Muscle of leg (tissue), 16 donors: ENCODE measurements at places on chromosomes 7 and 10.

DNA sequence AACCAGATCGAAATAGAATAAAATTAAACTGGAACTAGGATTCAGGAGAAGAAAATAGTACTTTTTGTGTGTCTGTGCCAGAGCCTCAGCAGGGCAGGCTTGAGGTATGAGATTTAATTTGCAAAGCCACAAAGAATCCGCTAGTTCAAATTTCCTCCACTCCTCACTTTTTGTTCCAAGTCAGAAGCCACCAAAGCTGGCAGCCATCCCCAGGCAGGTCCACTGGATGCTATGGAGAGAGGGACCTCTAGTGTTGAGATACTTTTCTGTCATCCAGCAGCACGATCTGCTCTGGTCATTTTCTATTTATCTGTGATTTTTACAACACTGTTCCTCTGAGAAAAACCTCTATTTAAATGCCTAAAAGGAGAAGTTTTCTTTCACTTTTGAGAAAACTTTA, 147.9 kb upstream of the FRMD4A start:
- DNase-seq, result peak; percentile 94

DNA sequence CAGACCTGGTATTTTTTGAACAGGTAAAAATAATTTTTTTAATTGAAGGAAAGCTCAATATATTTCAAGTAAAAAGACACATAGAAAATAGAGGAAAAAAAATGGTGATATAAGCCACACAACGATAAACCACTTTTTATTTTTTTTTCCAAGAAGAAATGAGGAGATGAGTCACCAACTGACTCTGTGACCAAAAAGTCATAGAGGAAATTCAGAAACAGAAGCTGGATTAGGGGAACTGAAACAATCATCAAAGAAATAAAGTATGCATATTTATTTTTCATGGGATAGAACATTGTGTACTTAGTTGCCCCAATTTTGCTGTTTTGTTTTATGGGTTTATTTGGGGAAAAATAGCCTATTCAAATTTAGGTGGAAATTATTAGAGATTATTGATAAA, 176.8 kb upstream of the AGR3 start:
- DNase-seq, result peak; percentile 51

DNA sequence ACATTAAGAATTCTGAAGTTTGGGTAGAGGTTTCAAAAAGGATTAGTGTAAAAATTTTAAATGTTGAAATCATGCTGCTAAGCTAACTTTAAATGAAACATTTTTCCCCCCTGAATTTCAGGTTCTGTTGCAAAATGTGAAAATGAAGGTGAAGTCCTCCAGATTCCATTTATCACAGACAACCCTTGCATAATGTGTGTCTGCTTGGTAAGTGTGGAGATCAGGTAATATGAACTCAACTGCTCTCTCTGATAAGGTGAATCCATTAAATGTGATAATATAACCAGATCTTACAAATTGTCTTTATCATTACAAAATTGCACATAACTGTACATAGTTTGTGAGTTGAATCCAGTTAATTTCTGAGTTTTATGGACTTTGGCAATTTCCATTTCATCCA, 1.4 kb downstream of the BMPER start:
- no peak for DNase-seq

DNA sequence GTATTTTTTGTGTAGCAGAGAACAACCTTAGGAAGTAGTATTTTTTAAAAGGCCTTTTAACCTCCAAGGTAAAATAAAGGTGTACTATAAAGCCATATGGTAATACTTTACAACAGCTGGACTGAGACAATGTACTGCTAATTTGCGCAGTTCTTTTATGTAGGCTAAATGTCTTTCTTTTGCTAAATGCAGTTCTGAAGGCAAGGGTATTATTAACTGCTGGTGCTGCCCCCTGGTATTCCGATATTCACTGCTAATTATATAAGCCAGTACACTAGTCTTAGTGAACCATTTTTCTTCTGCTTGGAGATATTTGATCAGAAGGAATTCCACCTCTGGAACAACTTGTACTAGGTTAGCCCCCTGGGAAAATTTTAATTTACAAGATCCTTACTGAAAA, 272.0 kb upstream of the FERD3L start:
- no peak for DNase-seq

DNA sequence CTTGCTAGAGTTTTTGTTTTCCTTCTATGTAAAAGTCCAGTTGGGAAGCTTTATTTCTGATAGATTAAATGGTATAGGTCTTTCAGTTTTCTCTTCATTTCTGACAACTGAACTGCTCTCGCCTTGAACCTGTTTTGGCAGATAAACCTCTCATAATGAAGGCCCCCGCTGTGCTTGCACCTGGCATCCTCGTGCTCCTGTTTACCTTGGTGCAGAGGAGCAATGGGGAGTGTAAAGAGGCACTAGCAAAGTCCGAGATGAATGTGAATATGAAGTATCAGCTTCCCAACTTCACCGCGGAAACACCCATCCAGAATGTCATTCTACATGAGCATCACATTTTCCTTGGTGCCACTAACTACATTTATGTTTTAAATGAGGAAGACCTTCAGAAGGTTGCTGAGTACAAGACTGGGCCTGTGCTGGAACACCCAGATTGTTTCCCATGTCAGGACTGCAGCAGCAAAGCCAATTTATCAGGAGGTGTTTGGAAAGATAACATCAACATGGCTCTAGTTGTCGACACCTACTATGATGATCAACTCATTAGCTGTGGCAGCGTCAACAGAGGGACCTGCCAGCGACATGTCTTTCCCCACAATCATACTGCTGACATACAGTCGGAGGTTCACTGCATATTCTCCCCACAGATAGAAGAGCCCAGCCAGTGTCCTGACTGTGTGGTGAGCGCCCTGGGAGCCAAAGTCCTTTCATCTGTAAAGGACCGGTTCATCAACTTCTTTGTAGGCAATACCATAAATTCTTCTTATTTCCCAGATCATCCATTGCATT, 27.1 kb downstream of the MET start:
- DNase-seq, result no peak

- no peak for DNase-seq
These were observed 534.0 kb downstream of the DNAJB6 start for GRCh38 chr7:157870644-157871290.

- no peak for DNase-seq
These were observed 9.1 kb downstream of the SDHAF3 start for GRCh38 chr7:97126483-97127171.

GRCh38 chr7:1210321-1210978, 22.2 kb upstream of the UNCX start:
- DNase-seq, result peak; percentile 55

DNA sequence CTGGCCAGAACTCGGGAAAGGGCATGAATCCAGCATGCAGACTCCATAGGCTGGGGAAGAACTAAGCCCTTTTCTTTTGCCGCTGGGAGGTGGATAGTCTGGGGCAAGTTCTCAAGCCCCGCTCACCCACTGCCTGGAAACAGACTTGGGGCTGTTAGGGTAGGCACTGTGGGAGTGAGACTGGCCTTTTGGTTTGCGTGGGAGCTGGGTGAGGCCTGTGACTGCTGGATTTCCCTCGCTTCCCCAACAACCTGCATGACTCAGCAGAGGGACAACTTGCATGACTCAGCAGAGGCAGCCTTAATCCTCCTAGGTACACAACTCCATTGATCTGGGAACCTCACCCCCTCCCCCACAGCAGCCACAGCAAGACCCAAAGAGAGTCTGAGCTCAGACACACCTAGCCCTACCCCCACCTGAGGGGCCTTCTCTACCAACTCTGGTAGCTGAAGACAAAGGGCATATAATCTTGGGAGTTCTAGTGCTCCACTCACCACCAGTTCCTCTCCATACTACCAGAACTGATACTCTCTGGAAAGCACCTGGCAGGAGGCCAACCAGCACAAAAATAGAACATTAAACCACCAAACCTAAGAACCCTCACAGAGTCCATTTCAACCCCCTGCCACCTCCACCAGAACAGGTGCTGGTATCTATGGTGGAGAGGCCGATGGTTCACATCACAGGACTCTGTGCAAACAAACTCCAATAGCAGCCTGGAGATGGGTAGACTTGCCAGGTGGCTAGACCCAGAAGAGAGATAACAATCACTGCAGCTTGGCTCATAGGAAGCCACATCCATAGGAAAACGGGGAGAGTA, 81.4 kb upstream of the LAMB4 start:
- DNase-seq, result no peak

DNA sequence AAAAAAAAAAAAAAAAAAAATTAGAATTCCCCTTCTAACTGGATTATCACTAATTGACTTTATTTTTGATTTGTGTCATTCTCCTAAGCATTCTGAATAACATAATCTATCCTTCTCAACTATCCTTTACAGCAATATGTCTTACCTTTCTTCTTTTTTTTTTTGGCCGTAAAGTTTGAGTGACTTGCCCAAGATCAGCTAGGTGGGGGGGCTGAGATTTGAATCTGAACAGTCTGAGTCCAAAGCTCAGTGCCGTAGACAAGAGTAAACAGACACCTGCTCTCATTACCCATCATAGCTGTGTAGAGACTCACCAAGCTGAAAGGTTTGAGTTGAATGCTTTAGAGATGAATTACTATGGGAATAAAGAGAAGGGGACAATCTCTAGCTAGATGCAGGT, 192.1 kb downstream of the SORCS1 start:
- no peak for DNase-seq

DNA sequence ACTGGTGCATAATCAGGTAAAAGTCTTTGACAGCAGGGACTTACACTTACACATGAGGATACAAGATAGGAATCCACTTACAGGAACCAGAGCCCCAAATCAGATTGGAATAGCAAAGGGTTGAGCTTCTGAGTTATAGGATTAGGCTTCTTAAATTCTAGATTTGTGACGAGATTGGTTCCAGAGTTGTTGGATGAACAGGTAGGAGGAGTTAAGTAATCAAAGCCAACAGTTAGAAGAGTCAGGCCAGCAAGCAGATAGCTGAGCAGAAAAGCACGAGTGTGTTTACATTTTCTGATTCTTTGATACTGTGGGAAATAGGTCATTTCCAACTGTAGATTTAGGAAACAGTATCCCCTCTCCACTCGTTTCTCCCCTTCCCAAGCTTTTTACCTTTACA, 167.0 kb downstream of the MDFIC start:
- no peak for DNase-seq

DNA sequence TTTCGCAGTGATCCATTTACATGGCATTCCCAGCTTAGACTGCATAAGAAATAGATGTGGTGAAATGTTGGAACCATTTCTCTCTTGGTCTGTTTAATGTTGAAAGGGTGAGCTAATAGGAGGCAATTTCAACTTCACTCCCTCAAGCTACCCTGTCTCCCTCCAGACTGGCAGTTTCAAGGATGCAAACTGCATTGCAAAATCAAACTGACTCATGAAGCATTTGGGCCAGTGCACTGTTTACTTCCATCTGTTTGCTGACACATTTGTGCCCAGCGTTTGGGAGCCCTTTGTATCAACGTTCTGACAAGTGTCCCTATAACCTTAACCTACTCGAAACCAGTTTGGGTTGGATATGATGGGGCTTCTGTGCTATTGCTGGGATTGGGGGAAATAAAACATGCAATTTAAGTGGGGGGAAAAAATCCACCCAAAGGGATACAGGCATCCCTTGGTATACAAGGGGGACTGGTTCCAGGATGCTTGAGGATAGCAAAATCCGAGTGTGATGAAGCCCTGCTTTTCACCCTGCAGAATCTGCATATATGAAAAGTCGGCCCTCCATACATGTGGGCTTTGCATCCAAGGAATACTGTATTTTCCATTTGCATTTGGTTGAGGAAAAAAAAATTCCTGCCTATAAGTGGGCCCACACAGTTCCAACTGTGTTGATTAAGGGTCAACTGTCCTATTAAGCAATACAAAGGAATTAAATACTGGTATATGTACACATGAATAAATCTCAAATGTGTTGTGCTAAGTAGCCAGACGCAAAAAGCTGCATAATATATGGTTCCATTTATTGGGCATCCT, 15.6 kb downstream of the RHEB start:
- no peak for DNase-seq

- DNase-seq, result no peak
These were observed 322.1 kb upstream of the AUTS2 start for GRCh38 chr7:69276011-69276729.

GRCh38 chr7:74449809-74450397, 3.8 kb upstream of the GTF2IRD1 start:
- DNase-seq, result peak; percentile 43

DNA sequence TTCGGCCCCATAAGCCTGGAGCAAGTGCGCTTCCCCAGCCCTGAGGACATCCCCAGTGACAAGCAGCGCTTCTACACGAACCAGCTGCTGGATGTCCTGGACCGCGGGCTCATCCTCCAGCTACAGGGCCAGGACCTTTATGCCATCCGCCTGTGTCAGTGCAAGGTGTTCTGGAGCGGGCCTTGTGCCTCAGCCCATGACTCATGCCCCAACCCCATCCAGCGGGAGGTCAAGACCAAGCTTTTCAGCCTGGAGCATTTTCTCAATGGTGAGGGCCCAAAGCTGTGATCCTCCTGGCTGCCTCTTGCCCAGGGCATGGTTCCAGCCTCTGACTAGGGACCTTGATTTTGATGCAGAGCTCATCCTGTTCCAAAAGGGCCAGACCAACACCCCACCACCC, 10.1 kb downstream of the IRF5 start:
- no peak for DNase-seq

DNA sequence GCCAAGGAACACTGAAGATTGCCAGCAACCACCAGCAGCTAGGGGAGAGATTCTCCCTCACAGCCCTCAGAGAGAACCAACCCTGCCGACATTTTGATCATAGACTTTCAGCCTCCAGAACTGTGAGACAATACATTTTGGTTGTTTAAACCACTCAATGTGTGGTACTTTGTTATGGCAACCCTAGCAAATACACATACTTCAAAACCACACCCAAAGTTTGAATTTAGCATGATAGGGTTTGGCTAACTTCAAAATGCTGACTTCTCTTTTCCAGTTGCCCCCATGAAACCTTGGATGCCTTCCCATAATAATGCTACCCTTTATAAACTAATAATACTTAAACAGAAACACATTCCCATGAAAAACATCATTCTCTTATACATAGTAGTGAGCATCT, 149.8 kb downstream of the DGKI start:
- DNase-seq, result no peak

DNA sequence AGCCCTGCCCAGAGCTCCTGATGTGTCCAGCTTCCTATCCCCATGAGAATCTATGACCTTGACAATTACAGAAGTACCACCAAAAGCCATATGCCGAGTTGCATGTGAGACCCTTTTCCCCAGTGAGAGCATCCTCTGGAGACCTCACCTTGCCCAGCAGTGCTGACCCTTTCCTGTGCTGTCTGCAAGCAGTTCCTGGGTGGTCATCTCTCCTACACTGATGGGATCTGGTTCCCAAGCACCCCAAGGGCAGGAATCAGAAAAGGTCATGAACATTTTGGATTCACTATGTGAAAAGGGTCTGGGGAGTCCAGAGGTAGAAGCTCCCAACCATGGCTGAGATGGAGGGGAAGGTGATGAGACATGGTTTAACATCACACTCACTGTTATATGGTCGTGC, 18.2 kb downstream of the SFTPD start:
- no peak for DNase-seq
